ENCODE measurements at places on chromosomes 4 and X.

DNA sequence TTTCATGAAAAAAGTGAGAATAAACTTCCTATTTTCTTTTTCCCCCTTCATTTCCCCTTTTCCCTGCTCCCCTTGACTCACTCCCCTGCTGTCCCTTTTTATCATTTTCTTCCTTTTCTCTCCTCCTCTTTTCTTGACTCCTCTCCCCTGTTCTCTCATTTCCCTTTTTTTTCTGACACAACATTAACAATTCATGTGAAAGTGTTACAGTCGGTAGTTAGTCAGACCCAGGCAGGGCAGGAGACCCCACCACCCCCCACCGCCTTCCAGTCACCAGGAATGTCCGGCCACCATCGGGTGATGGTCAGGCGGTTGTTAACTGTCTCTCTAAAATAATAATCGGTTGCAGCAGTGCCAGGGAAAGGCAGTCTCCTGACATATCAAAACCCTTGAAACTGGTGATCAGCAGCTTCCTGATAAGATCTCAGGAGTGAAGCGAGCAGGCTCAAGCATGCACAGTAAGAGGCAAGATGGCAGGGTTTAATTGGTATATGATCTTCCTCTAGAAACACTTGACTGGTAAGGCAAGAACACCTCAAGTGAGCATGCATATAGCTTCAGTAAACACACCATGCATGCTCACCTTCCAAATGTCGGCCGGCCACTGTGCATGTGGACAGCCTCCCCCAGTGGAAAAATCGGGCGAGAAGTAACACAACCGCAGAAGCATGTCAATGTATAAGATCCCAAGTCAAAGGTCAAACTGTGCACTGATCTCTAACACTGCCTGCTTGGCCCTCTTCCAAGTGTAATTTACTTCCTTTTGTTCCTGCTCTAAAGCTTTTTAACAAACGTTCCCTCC is 191.4 kb downstream of the NDST4 start:
- DNase-seq = no peak

- no peak for DNase-seq
Observed at GRCh38 chr4:163902417-163902816, 407.9 kb downstream of the TMA16 start.

DNA sequence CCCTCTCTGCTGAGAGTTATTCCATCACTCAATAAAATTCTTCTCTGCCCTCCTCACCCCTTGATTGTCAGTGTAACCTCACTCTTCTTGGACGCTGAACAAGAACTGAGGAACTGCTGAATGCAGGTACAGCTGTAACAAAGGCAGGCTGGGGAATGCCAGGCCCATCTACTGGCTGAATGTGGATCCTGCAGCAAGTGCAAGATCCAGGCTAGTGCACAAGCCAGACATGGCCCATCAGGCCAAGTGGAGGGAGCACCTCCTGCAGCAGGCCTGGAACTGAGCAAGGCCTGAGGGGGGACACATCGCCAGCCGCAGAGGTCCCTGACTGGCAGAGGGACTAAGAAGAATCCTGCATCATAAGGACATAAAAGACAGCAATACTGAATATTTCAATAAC is 411.8 kb upstream of the PCDH10 start:
- no peak for DNase-seq

DNA sequence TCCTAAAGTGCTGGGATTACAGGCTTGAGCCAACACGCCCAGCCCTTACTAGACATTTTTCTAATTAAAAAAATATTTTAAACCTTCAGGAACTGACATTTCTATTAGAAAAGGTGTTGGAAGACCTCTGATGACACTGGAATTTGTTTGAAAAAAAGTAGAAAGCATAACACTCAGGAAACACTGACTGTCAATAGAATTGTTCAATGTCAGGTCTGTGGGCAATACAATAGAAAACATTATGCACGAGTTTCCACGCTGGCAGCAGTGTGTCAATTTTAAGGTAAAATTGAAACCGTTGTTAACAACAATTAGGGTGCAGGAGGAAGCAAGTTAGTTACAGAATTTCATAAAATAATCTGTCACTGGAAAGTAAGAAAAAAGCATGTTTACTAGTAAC is 140.7 kb upstream of the KLHL4 start:
- DNase-seq = no peak

GRCh38 chr4:41461780-41462307 is 76.1 kb upstream of the LIMCH1 start:
- DNase-seq = no peak

- no peak for DNase-seq
Observed at GRCh38 chr4:96355414-96355813, 515.5 kb downstream of the PDHA2 start.

- no peak for DNase-seq
Observed at GRCh38 chr4:155085843-155086530, 122.4 kb upstream of the NPY2R start.

- DNase-seq = no peak
Observed at GRCh38 chr4:78625073-78625472, 73.5 kb downstream of the ANXA3 start.

DNA sequence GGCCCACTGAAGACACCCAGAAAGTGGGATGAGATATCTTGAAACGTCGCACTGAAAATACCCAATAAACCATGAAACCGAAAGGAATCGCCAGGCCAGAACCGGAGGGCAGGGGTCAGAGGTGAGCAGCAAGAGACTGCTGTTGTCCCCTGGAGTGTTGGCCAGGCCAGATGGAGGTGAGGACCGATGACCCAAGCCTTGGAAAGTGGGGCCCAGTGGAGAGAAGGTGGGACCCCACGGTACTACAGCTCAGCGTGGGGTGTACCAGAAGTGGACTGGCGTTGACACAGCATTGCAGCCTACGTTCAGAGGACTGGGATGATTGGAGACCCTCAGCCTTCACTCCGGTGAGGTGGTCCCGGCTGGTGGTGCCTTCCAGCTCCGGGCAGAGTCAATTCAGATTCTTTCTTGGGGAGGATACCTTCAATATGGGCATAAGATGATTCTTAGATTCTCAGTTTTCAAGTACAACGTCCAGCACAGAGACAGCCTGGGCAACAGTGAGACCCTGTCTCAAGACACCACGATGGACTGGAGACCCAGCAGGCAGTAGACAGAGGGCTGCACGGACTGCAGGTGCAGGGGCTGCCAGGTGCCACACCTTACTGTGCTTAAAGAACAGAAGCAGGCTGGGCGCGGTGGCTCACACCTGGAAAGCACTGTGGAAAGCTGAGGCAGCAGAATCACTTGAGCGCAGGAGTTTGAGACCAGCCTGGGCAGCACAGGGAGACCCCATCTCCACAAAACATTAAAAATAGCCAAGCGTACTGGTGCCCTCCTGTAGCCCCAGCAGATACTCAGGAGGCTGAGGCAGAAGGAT is 23.3 kb downstream of the MAEA start:
- DNase-seq = no peak

DNA sequence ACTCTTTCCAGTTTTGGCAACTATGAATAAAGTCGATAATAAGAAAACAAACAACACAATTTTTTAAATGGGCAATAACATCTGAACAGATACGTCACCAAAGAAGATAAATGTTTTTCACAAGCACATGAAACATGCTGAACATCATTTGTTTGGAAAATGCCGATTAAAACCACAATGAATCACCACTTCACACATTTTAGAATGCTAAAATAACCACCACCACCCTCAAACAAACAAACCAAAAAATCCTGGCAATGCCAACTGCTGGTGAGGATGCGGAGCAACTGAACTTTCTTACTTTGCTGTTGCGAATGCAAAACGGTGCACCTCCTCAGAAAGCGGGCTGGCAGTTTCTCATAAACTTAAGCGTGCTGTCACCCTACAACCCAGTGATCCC is 115.9 kb downstream of the NSUN7 start:
- DNase-seq = no peak

DNA sequence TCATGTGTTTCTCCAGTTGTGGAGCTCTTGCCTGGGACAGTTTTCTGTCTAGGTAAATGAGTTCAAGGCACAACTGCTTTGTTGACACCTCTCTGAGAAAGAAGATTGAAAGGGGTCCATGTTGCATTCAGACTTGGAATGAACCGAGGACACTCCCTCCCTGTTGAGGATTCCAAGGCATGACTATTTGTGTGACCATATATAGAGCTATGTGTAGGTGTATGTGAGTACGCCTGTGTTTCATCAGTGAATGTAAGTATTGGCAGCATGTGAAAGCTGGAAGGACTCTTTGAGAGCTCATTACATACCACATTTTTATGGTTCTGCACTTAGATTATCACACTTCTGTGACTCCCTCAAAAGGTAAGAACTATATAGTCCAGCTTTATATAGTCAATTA is 3.4 kb downstream of the HEPH start:
- DNase-seq = no peak

DNA sequence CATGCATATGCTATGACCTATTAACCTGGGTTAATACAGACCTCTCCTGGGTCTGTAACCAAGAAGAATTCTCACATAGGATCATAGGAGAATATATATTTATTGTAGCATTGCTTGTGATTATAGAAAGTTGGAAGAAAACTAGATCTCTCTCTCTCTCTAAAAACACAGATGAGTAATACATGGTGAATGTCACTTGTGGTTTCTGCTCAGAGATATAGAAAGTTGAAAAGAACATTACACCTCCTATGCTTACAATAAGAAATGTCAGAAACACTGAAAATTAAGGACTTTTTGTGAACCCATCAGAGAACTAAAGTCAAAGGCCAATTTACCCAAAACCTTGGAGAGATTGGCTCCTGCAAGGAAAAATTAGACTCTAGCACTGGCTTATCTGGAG is 1389.5 kb downstream of the FAM133A start:
- no peak for DNase-seq

DNA sequence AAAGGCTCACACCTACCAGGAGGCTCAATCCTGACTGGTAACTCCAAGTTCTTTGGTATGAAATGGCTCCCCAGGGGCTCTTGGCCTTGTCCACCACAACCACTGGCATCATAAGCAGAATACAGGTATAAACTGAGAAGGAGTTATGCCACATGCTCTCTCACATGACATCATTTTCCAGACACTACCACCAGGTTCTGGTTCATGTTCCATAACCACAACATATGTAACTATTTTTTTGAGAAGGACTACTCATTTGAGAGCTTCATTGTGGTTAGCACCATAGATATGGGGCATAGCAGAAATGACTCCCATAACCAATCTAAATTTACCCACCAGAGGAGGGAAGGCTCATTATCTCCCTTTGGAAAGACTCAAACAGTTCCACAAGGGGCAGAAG is 19.6 kb downstream of the PRDM5 start:
- no peak for DNase-seq

GRCh38 chr4:140037353-140038030 is 116.5 kb downstream of the MAML3 start:
- no peak for DNase-seq

DNA sequence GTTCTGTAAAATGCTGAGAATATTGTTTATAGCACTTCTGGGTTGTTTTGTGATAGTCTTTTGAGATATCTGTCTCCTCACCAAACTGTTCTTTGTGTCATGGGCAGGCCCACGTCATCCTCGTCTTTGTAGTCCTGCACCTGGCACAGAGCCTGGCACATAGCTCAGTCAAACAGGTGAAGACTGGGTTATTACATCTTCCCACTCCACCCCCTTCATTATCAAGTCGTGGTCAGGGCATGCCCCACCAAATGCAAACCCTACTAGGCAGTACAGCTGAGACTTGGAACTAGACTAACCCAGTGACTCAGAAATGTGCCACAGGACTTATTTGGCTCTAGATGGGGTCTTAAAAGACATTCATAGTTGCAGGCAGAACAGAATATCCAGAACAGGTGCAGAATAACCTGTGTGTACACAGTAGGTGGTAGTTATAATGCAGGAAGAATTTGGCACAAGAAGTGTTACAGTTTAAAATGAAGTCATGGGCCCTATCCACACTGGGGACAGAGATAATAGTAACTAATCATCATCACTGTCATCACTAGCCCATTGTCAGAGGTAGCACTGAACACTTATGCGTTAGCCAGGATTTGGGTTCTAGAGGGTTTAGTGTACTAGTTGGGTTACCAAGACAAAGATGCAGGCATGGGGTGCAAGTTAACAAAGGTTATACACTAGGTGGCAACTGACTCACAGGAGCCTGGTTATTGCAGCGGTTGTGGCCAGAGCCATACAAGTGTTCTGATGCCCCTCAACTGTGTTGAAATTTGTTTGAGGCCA is 74.9 kb downstream of the TBL1X start:
- no peak for DNase-seq
